ENCODE measurements at places on chromosomes 7 and 10.
A peak's percentile ranks its signal among the peaks of the same experiment; 100 is the strongest.

DNA sequence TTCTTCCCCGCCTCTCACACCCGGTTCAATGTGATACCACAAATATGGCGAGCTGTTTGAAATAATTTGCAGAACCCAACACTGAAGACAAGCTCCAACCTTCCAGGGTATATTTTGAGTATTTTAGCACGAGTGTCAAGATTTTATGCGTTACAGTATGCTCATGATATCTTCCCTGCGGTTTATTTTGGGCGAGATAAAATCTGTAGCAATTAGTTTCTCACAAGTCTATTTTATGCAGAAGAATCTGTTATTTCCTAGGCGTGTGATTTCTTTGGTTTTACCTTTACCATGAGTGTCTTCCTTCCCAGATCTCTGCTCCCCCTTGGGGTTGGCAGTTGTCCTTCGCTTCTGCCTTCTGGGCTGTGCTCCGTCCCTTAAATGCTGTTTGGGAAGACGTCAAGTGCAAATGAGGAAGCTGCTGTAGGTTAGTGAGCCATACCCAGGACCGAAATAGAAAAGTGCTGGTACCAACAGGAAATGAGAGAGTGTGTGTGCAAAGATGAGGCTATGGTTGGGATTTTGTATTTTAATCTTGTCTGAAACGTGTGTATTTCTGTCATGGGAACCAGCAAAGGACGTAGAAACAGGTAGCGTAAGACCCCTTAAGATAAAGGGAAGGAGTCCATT, 299.8 kb downstream of the KLF6 start:
- DNase-seq, result peak; percentile 22

- no peak for DNase-seq
These were observed 33.7 kb downstream of the DDC start for GRCh38 chr7:50531401-50531911.

DNA sequence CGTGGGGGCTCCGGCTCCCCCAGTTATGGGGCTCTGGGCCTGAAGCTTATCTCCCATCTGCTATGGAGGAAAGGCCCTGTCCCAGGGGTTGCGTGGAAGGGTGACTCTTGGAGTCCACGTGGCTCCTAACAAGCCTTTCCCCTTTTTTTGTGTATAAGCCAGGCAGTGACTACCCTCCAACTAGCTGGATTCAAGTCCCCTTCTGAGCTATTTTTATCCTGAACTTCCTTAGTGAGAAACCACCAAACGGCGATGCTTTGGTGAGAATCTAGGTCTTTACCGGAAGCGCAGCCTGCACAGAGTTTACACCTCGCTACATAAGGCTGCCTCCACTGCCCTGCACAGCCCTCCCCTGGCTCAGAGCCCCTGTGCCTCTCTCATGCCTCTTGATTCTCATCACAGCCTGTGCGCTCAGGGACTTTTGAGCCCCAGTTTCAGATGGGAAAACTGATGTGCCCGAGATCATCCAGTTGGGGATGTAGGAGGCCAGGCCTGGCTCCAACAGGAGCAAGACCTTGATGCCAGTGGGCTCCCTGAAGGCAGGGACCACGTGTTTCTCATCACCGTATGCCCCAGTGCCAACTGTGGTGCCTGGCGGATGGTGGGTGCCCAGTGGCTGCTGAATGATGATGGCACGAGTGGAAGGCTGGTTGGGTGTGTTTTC, 102.3 kb upstream of the PPIF start:
- no peak for DNase-seq

DNA sequence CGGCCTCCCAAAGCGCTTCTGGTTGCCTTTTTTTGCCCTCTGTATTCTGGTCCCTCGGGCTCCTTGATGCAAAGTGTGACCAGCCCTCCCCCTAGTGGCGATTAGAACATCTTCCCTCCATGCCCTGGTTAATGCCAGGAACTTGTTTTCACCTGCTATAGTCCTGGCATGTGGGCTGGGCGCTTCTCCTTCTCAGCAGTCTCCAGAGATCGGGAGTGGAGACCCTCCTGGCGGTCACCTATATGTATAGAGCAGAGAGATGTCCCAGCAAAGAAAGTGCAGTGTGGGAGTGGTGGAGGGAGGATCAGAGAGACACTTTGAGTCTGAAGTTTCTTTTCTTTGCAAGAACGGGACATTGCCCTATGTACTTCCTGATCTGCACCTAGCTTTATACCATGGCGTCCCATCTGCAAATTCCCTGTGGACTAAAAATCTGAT, 264.1 kb downstream of the OTUD1 start:
- DNase-seq, result no peak

- no peak for DNase-seq
These were observed 134.9 kb downstream of the BICC1 start for GRCh38 chr10:58647376-58648112.
